ENCODE measurements at places on chromosomes 1 and 21.
A peak's percentile ranks its signal among the peaks of the same experiment; 100 is the strongest.

GRCh38 chr1:39214714-39214997, 10.2 kb downstream of the MACF1 start:
- DNase-seq, result no peak

GRCh38 chr21:16837321-16837720, 675.5 kb upstream of the CXADR start:
- DNase-seq, result no peak

DNA sequence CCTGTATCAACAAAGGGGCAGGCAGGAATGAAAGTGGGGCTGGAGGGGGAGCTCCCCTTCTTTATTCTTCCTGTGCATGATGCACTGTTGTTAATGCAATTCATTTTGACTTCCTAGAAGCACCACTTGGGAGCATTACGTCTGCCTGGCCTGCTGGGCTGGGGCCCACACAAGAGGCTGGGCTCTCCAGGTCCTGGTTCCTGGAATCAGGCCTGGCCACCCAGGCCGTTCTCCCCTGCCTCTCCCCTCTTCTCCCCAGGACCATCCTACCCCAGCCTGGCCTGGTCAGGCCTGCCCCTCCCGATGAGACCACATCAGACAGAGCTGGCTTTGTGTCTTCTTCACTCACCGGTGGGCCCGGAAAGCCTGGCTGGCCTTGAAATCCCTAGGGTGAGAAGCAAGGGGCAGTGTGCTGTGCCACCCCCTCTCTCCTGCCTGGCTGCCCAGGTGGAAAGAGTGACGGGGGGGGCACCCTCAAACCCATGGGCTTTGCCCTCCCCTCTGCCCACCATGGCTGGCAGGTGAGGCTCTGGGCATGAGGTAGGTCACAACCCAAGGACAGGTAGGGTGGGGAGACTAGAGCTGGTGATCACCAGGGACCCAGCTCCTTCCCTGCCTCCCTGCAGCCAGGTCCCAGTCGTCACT, 20.7 kb upstream of the PEF1 start:
- peak; percentile 76 for DNase-seq

GRCh38 chr1:17994046-17994445, 113.6 kb upstream of the IGSF21 start:
- no peak for DNase-seq

DNA sequence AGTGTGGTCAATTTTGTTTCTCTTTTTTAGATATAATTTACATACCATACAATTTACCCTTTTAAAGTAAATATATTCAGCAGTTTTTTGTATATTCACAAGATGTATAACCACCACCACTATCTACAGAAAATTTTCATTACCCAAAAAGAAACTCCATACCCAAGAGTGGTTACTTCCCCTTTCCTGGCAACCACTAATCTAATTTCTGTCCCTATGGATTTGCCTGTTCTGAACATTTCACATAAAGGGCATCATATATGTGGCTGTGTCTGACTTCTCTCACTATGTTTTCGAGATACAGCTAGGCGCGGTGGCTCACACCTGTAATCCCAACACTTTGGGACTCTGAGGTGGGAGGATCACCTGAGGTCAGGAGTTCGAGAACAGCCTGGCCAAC, 13.6 kb downstream of the PACC1 start:
- DNase-seq, result no peak

- no peak for DNase-seq
Measured at GRCh38 chr1:45101947-45102346, 89.9 kb downstream of the UROD start.

DNA sequence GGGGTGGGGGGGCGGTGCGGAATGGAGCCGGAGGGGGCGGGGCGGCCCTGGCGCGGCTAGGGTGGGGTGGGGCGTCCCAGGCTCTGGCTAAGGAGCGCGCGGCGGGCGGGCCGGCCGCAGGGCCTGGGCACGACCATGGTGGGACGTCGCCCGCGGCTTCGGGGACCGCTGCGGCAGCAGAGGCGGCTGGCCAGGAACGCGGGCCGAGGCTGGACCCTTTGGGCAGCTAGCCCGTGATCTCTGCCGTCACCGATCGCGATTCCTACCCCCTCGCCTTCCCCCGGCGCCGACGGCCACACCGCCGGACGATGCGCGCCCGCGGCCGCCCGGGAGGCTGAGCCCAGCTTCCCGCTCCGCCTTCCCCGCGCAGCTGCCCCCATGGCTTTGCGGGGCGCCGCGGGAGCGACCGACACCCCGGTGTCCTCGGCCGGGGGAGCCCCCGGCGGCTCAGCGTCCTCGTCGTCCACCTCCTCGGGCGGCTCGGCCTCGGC, at the start of gene MAP3K21:
TSS of gene MAP3K21 (plus strand) at position 74 of the 491 bp plus-strand sequence. CDS start at position 379, 305 bp downstream.
- DNase-seq, result peak; percentile 48

GRCh38 chr21:38622827-38623209, 124.5 kb upstream of the ERG start:
- no peak for DNase-seq

DNA sequence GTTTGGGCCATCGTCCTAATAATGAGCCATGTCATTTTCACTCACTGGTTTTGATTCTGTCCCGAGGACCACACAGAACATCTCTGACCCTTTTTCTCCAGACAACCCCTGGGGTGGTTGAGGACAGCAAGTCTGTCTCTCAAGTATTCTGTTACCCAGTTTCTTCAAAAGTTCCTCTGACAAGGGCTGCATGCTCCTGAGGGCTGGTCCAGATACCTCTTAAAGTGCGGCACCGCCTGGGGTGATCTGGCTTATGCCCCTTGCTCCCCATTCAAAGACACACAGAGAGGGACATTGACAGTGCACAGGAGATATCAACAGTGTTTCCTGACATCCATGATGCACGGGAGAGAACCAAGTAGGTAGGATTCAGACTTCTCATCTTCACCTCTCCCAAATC, 132.9 kb upstream of the EDN2 start:
- DNase-seq, result no peak

DNA sequence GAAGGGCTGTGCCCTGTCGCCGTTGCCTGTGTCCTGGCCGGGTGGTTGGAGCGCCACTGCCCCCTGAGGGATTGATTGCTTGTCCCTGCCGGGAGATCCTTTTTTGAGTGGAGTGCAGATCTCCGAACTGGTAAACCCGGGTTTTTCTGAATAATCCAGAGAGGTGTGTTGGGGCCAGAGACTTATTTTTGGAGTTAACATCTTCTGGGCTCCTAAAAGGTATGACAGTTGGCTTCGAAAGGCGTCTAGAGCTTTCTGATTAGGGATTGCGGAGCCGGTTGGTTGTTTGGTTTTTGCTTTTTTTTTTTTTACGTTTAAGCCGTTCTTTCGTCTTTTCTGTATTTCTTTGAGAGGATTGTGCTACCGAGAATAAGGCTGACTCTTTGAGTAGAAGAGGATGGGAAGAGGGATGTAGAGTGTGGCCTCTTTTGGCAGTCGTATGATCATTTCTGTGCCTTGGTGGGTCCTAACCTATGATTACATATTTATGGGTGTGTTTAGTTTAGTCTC, 756 bp downstream of the RLF start:
- DNase-seq, result no peak

- DNase-seq, result no peak
Measured at GRCh38 chr1:9080705-9081291, 11.4 kb upstream of the SLC2A5 start.

DNA sequence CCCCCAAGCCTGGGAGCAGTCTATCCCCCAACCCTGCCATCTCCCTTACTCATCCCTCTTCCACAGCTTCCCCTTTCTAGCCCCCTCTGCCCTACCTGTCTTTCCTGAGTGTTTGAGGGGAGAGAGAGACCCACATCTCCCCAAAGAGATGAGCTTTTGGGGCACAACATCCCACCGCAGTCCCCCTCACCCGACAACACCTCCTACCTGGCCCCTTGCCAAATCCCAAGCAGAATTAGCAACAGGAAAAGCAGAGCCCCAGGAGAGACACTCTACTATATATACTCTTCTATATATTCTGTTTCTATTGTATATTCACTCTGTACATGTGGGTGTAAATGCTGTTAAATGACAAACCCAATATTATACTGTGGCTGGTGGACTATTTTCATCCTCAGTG, 9.9 kb upstream of the KCNC4 start:
- DNase-seq, result no peak

GRCh38 chr1:154859786-154860155, 10.3 kb downstream of the KCNN3 start:
- DNase-seq, result no peak

DNA sequence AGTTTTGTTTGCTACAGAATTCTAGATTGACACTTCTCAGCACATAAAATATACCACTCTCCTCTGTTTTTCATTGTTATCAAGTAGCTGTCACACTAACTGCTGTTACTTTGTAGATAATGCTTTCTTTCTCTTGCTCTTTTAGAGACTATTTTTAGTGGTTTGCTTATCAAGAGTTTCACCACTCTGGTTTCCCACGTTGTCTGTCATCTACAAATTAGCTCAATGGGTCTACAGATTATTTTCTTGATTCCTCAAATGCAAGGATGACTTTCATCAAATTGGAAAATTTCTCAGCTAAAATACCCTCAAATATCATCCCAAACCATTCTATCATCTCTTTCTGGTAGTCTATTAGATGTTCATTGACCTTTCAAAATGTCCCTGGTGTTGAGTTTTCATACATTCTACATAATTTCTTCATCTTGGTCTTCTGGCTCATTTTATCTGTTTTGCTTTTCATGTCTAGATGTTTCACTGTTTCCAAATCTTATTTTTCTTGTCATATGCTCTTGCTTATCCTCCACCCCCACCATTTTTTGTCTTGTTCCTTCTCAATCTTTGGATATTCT, 122.5 kb downstream of the TRIM33 start:
- DNase-seq, result no peak

GRCh38 chr1:25089772-25090171, 142.5 kb downstream of the SYF2 start:
- DNase-seq, result no peak

DNA sequence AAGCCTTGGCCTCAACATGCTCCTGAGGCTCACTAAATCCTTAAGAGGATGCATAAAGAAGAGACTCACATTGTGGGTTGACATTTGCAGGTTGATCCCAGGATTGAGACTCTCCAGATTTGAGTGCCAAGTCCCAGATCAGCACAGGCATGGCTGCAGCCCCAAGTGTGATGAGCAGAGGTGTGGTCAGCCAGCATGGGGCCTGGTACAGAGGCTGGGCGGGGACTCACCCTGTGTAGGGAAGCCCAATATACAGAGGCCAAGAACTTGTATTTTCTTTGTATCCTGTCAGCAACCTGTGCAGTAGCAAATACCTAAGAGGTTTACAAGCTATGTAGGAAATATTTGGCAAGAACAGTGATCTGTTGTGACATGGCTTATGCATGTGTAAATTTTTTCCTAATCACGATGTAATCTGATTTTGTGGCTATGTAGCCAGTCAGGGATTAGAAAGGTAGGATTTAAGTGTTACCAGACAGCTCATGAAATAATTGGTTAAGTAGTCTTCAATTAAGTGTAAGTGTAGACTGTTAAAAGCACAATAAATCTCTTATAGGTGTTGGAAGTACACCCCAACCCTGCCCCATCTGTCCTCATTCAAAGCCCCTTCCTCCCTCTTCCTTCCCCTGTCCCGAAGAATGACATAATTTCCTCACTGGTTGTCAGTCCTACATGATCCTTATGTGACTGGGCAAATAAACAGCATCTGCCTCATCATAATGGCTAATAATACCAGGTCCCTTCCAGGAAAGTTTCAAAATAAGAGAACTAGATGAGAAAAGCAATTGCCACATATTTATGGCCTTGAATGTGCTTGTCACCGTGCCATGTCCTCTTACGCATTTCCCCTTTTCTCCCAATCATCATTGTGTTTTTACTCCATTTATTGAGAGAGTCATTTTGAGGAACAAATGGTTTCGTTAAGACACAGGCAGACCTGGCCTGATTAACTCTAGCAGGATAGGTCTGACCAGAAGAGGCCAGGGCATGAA, 120.9 kb downstream of the HLX start:
- DNase-seq, result no peak

GRCh38 chr1:29900712-29901111, 664.4 kb downstream of the PTPRU start:
- DNase-seq, result peak; percentile 56

GRCh38 chr1:55822891-55823290, 607.7 kb upstream of the USP24 start:
- DNase-seq, result no peak

DNA sequence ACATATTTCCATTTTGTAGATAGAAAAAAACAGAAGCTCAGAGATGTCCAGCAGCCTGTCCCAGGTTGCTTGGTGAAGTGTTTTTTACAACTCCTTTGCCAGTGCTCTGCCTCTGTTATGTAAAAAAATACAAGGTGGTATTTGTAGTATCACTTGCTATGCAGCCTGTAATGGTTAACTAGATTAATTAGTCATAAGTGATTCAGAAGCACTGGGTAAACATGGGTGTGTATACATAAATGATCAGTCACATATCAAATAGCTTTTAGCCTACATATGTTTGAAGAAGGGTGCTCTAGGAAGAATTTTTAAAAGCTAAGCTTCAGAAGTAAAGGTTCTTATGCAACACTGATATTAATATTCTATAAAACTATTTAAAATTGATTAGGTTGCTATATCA, 70.0 kb upstream of the MAGI3 start:
- no peak for DNase-seq

DNA sequence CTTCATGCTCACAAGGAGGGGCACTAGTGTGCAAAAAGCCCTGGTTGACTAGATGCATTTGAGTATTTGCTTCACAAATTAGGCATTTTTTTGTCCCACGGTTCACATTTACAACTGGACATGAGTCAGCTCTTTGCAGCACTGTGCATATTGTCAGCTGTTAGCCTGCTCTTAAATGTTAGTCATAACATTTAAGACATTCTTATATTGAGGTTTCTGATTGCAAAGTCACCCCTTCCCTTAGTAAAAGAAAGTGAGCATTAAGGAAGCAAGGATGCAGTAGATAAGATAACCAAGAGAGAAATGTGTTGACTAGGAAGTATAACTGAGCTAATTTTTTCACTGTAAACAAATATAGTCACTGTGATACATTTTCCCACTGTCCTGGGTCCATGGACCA, 132.6 kb upstream of the CTTNBP2NL start:
- no peak for DNase-seq

DNA sequence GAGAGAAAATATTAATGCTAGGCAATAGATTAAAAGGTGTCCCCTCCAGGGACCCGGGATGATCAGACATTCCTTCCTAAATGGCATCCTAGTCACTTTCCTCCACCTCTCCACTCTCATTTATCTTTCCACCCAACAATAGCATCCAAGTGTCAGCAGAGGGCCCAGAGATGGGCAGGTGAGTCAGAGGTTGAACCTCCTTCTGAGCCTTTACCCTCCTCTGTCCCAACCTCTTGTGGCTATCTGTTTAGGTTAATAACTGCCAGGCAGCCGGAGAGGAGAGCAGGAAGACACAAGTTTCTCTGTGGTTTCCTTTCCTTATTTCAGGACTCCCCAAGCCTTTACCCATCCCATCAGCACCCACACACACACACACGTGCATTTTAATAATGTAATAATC, 4.1 kb downstream of the GJA5 start:
- no peak for DNase-seq

DNA sequence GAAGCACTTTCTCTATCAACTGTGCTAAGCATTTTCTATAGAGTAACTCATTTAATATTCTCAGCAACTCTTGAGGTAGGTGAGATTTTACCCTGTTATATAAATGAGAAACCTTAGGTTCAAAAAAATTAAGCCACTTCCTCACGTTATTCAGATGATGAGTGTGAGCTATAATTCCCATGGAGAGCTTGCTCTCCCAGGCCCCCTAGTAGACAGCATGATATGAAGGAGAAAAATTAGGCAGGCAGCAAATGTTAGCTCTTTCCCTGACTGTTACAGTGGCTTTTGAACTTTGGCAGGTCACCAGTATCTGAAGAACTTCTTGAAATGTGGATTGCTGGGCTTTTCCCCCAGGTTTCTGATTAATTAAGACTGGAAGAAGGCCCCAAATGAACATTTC, 753.1 kb downstream of the NCAM2 start:
- no peak for DNase-seq

Data from right forelimb (tissue), 1 donor.